Left forelimb (tissue), 1 donor: ENCODE measurements at places on chromosomes 11 and 22.

DNA sequence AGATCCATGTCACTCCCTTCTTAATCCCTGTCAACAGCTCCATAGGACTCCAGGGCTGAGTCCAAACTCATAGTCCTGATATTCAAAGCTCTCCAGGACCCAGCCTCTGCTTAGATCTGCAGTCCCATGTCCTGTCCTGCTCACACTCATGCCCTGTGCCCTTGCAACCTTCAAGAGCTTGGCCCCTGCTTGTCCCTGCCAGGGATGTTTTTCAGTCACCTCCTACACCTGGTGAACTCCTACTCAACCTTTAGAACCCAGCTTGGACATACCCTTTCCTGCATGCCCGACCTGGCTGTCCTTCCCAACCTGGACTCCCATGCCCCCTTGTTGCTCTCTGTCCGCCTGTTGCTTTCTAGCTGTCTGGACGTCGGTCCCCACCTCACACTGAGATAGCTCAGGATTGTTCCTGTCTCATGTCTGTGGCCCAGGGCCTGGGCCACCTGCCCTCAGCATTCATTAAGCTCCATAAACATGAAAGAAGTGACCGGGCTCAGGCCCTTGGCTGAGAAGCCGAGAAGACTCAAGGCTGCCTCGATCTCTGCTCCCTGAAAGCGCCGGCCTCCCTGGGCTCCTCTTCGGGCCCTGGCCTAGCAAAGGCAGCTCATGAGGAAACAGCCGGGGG is 48.8 kb upstream of the RTL6 start:
- DNase-seq = no peak

DNA sequence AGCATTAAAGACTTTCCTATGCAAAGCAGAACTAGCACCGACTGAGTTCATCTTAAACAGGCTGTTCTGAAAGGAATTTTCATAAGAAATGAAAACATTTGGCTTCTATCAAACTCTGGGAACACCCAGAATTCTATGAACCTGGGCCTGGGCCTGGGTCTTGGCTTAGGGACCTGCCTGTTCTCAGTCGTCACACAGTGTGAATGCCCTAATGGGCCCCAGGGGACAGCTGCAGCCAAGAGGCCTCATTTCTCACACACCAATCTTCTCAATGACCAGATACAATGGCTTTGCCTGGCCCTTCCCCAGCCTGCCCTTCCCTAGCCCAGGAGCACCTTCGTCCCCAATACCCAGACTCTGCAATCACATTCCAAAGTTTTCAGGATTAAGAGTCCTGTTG is 234.9 kb upstream of the ARHGAP20 start:
- DNase-seq = no peak

DNA sequence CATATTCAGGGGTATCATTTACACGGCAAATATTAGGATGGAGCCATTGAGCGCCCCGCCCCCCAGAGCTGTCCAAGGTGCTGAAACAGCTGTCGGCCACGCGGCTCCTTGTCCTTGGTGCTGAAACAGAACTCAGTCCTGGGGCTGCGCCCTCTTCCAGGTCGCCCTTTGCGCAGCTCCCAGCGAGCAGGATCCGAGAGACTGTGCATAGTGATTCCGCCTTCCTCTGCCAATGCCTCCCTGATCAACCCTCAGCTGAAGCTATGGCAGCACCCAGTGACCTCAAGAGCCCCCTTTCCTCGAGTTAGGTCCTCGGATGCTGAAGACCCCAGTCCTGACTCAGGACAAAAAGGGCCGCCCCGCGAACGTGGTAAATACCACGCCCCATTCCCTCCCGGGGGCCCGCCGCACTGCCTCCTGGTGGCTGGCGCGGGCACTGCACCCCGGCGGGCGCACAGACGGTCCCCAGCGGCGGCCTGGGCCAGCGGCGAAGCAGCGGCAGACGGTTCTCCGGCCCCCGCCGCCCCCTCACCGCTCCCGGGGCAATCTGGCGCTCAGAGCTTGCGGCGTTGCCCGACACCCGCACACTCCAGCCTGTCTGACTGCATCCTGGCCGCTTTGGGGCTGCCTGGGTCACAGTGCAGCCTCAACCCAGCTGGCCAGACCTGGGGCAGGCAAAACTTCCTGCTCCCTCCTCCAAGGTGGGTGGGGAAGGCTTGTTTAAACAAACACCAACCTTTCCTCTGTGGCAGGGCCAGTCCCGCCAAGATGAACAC is 13.4 kb downstream of the SYT7 start:
- peak; percentile 89 for DNase-seq

DNA sequence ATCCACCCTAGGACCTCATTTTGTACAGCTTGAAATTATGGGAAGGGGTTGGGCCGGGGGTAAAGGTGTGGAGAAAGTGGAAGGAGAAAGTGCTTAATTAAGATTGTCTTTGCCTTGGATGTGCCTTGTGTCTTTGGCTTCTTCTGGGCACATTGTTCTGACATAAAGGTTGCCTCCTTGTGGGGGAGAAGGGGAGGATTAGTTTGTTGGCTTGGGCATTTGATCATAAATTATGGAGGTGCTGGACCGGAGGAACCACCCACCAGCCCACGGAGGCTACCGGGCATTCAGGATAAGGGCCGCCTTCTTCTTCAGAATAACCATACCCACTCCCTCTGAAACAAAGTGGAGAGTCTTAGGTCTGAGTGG is 1.3 kb downstream of the PAFAH1B2 start:
- DNase-seq = no peak

GRCh38 chr22:47309946-47310345 is 547.5 kb downstream of the TBC1D22A start:
- no peak for DNase-seq
